Fibroblast of lung (primary cell): ENCODE measurements at places on chromosomes 11 and 22. TPM values are rescaled to one million over a fixed set of nuclear protein-coding genes. Genes with fewer than 3 reads are reported as not detected.
A peak's percentile ranks its signal among the peaks of the same experiment; 100 is the strongest.

- no peaks in the 10 kb centered on the region for H3K27me3 ChIP-seq
- DNase-seq: peak; percentile 45
- no peak overlapping the region for H3K27ac ChIP-seq
- H3K36me3 ChIP-seq: no peaks in the 10 kb centered on the region
- H3K4me3 ChIP-seq: no peak overlapping the region
Measured at GRCh38 chr22:38012604-38013072, 28.3 kb upstream of the SOX10 start.

DNA sequence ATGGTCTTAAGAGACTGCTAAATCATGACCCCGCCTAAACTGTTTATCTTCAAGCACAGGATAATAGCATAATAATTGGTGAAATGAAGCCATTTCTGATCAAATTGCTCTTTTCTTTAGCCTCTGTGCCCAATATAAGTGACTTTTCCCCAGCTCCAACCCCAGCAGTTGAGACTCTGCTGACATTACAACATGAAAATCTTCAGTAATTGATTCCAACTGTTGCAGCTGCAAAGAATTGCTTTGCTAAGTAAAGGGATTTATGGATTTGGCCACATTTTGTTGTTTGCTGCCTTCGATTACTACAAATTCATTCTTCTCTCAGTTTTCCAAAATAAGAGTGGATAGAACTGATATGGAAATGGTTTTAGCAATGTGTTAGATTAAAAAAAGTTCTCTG lies 576.7 kb upstream of the LRRC4C start:
- H3K36me3 ChIP-seq: no peaks in the 10 kb centered on the region
- no peak overlapping the region for H3K4me3 ChIP-seq
- H3K27me3 ChIP-seq: no peaks in the 10 kb centered on the region
- DNase-seq: no peak

- H3K4me1 ChIP-seq: no peaks in the 10 kb centered on the region
- no peaks in the 10 kb centered on the region for H3K27me3 ChIP-seq
- no peak overlapping the region for H3K4me3 ChIP-seq
- no peak for DNase-seq
- H3K27ac ChIP-seq: no peak overlapping the region
Measured at GRCh38 chr11:68092411-68092810, 28.8 kb downstream of the CHKA start.

- H3K4me1 ChIP-seq: no peaks in the 10 kb centered on the region
- no peaks in the 10 kb centered on the region for H3K27me3 ChIP-seq
- no peak overlapping the region for H3K4me3 ChIP-seq
Measured at GRCh38 chr11:80650966-80651365, 1210.1 kb upstream of the TENM4 start.

DNA sequence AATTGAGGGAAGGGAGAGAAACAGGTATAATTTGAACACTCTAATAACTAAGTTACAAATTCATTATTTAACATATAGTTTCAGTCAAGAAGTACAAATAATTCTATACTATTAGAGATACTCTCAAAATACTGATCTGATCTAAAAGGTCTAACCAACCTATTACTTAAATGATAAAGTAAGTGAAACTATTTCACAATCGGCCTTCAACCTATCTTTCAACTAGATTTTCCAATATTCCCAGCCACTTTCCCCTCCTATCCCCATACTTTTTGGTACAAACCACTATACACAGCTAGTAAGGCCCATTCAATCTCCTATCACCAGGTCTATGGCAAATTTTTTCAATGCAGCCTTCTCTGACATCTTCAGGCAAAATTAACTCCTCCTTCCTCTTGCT lies 106.7 kb downstream of the SIK3 start:
- no peak overlapping the region for H3K27ac ChIP-seq
- no peaks in the 10 kb centered on the region for H3K27me3 ChIP-seq
- no peaks in the 10 kb centered on the region for H3K36me3 ChIP-seq

DNA sequence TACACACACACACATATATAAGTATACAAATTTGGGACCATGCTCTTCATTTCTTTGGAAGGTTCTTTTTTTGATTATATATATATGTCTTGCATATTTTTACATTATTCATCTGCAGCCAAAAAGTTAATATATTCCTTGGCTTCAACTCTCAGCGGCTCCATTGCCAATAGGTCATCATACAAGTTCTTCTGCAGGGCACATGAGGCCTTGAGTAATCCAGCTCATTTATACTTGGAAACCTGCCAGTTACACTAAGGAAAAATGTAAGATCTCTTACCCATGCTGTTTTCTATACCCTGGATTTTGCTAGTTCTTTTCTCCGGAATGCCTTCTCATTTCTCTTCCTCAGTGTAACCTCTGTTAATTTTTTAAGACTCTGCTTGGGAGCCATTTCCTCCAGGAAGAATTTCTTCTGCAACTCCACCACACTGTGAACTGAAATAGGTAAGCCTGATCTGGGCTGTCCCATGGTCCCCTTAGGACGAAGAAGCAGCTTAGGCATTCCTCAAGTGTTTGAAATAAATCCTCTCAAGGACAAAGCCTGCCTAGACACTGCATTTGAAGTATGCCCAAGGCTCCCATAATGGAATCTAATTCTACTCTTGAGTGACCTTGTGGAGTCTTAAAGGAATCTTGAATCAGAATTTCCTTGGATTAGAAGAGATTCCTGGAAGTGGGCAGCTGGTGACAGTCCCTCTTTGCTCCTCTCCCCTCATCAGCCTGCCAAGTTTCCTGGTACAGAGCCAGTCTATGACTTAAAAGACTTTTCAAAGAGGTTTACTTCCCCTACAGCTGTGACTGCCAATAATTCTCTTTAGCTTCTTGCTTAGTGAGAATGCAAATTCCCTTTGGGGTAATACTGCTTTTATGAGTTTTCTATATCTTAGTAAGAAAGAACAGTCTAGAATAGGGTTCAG lies 182.8 kb downstream of the C11orf87 start:
- no peak overlapping the region for H3K4me3 ChIP-seq
- H3K36me3 ChIP-seq: no peaks in the 10 kb centered on the region
- H3K27ac ChIP-seq: no peak overlapping the region
- no peaks in the 10 kb centered on the region for H3K27me3 ChIP-seq
- no peaks in the 10 kb centered on the region for H3K4me1 ChIP-seq
- peak; percentile 3 for DNase-seq

DNA sequence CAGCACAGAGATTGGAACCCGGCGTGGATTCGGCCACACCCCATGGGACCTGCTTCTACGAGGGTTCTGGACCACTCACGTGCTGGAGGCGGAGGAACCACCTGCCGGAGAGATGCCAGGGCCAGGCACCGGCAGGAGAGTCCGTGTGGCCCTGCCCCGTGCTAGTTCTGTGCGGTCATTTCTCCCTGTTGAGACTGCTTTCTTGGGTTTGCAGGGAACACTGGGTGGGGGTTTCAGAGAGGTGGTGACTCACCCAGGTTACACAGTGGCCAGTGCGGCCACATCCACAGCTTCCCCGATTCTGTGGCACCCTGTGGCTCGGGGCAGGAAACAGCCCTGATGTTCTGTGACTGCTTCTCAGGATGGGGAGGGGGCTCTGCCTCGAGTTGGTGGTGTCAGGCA lies 3.6 kb upstream of the PHLDA2 start:
- H3K4me3 ChIP-seq: no peak overlapping the region
- peaks cover 12% of the 10 kb centered on the region for H3K4me1 ChIP-seq
- no peaks in the 10 kb centered on the region for H3K36me3 ChIP-seq

- no peaks in the 10 kb centered on the region for H3K27me3 ChIP-seq
- DNase-seq: no peak
- H3K36me3 ChIP-seq: peaks cover 18% of the 10 kb centered on the region
- peaks cover 8% of the 10 kb centered on the region for H3K4me1 ChIP-seq
Measured at GRCh38 chr11:66842501-66842895, 743 bp upstream of the RCE1 start.

DNA sequence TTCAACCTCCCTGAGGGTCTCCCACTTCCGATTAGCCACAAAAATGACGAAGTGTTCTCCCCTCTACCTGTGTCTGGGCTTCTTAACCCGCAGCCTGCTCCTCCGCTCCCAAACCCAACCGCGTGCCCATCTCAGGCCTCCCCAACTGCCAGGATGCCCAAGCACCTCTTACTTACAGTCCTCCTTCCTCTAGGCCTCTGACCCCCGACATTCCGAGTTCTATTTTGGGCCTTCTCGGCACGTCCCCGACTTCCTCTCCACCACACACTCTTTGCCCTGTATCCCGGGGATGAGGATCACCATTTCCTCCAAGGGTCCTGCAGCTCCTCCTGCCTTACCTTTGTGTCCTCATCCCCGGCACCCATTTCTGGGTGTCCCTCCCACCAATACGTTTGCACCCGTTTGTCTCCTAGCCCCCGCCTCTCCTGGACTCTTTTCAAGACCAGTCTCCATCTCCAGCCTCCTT lies 388 bp upstream of the MUS81 start:
- no peaks in the 10 kb centered on the region for H3K27me3 ChIP-seq
- peak overlapping the region; percentile 90 for H3K4me3 ChIP-seq
- H3K4me1 ChIP-seq: peaks cover 28% of the 10 kb centered on the region
- DNase-seq: no peak
- H3K36me3 ChIP-seq: peaks cover 44% of the 10 kb centered on the region

The RFPL3 gene
- not detected in 2 replicates for total RNA-seq

The MOGAT2 gene
- not detected in 2 replicates for total RNA-seq

The C11orf65 gene
- total RNA-seq: 1.8 and 2.3 TPM in 2 replicates

The ARFGAP2 gene
- 68.1 and 80.4 TPM in 2 replicates for total RNA-seq

The KDM4D gene
- total RNA-seq: 0.50 and 0.51 TPM in 2 replicates

The CYTH4 gene
- under 0.01 and 0.26 TPM in 2 replicates for total RNA-seq
